ENCODE measurements at places on chromosomes 3 and 15.

GRCh38 chr3:104810896-104811295, 555.8 kb upstream of the ALCAM start:
- DNase-seq = no peak

- no peak for DNase-seq
Measured at GRCh38 chr3:197021231-197021630, 8.4 kb downstream of the MELTF start.

DNA sequence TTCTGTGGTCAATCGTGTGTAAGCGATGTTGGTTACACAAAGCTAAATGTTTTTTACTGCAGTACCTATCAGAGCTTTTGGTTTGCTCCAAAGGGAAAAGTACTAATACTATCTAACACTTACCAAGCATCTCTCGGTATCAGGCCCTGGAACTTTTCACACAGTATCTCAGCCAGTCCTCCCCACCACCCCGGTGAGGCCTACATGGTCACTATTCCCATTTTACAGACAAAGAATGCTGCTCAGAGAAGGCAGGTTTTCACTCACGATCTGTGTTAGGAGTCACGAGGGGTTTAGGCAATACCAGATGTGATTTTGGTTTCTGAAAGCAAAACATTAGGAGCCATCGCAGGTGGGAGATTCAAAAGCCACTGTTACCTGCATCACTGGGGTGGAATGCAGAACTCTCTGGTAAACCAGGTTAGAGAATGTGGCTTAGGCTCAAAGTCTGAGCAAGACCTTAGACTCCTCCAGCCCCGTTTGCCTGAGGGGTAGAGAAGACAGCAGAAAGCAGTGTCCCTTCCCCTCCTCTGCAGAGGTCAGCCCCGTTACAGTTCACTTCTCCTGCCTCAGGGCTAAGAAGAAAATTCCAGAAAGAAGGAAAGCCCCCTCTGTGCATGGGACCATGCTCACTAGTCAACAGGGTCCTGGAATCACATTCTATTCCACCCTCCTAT, 57.2 kb downstream of the XXYLT1 start:
- DNase-seq = no peak

DNA sequence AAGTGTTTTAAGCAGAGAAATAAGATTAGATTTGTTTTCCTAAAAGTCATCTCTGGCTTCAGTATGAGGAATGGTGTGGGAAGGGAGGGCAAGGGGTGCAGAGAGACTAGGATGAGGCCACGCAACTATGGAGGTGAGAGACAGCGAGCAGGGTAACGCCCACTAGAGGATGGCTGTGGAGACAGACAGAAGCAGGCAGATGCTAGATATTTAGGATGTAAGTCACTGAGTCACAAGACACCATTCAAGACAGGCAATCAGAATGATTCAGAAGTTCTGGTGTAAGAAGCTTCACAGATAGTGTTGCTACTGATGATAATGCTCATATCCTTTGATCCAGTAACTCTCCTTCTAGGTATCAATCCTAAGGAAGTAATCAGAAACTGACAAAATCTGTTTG, 19.1 kb downstream of the HSPBAP1 start:
- DNase-seq = no peak

DNA sequence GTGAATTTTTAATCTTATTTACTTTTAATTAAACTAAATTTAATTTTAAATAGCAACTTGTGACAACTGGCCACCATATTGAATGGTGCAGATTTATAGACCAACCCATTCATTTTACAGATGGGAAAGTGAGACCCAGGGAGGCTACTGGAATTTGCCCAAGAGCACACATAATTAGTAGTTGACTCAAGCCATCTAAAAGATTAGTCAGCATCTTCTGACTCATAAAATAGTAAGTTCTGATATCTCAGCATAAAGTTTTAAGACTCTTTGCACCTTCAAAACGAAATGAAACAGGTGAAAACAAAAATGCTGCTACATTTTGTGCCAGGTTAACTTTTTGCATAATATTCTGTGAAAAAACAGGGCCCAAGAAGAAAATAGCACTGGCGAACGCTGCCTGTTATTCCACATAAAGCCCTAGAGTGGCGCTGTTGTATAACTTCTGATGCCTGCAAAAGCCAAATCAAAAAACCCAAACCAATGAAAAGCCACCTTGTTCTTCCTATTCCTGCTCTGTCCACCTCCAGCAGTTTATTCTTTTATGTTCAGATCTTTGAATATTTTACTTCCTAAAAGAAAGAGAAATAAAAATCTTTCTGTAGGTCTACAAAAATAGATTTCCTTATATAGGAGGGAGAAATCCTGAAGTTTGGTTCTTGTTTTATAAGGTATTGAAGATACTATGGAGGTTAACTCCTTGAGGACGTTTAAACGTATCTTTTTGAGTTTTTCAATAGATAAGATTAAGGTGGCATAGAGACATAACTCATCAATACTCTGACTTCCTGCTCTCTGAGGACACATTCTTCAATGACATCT, 62.8 kb downstream of the OTOL1 start:
- peak; percentile 26 for DNase-seq

Data from posterior cingulate gyrus (tissue), 11 donors.